T-helper 2 cell (primary cell): ENCODE measurements at places on chromosomes 6 and 20.

DNA sequence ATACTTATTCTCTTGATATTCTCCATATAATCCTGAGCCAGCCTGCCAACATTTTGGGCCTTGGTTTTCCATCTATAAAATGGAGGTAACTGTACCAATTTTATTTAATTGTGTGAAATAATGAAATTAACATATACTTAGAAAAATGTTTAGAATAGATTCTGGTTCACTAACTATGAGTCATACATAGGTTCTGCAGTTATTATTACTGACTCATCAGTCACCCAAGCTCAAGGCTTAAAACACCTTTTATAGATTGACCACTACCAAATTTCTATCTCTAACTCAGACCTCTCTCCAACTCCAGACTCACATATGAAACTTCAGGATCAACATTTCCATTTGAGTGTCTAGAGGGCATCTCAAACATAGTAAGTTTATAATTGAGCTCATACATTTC, 1277.2 kb upstream of the GJE1 start:
- DNase-seq = no peak

DNA sequence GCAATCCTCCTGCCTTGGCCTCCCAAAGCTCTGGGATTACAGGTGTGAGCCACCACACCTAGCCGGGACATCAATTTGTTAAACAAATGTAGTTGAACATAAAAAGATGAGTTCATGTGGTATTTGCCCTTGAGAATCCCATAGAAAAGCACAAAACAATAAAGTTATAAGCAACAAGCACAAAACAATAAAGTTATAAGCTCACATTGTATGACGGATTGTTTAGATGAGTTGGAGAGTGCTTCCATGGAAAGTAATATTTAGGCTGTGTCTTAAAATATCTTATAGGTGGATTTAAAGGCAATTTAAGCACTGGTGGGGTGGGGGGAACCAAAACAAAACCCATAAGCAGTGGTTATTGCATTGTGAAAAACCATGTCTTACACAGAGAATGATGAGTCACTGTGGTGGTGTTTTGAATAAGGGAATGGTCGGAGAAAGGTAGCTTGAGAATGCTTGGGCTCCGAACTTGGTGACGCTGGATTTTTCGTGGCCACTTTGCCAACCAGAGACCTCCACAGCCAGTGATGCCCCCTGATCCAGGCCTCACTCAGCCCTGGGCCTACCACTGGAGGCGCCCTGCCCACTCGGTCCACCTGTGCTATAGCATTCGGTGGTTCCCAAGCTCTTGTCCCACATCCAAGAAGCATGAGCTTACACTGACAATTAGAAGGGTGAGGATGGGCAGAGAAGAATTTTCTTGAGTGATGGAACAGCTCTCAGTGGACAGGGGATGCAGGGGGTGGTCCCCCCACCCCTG, 256.0 kb downstream of the CDKAL1 start:
- DNase-seq = no peak

- DNase-seq = no peak
Measured at GRCh38 chr6:18330548-18331081, 56.5 kb upstream of the RNF144B start.

- no peak for DNase-seq
Measured at GRCh38 chr20:50312682-50313521, 122.3 kb downstream of the CEBPB start.

DNA sequence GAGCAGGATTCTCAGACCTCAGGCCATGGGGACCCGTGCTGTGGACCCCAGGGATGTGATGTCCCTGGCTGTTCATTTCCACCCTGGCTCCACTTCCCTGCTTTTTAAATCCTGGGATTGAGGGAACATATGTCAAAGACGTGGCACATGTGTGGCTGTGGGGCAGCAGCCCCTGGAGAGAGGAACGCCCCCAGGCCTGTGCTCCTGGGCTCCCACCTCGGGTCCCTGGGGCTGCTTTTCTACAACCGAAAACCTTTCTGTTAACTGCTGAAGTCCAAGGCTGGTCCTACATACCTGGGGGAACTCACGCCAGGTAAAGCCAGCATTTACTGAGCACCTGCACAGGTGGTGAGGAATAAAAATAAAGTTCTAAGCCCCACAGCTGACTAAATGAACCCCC, 102.3 kb upstream of the FRMD1 start:
- DNase-seq = no peak
